ENCODE measurements at places on chromosomes 6 and 20. TPM values are rescaled to one million over a fixed set of nuclear protein-coding genes. Genes with fewer than 3 reads are reported as not detected.

DNA sequence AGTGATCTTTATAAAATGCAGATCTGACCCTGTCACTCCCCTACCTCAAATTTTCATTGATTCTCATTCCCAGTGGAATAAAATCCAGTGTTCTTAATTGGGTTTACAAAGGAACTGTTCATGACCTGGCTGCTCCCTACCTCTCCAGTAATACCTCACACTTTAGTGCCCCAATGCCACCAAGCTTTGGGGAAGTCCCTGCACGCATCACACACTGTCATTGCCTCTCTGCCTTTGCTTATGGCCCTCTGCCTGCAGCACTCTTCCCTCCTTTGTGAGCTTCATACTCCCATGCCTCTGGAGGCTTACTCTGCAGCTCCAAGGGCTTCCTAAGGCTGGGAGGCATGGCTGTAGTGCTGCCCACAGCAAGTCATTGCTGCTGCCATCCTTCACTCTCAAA is 57.4 kb downstream of the TMC2 start:
- no peaks in the 10 kb centered on the region for H3K36me3 ChIP-seq
- no peaks in the 10 kb centered on the region for H3K4me1 ChIP-seq
- no peak overlapping the region for H3K4me3 ChIP-seq
- no peak overlapping the region for H3K27ac ChIP-seq
- H3K27me3 ChIP-seq, result no peaks in the 10 kb centered on the region

GRCh38 chr6:83192456-83192855 is 609 bp downstream of the PGM3 start:
- DNase-seq, result no peak
- no peaks in the 10 kb centered on the region for H3K27me3 ChIP-seq
- H3K4me3 ChIP-seq, result peak overlapping the region; percentile 75
- peaks cover 45% of the 10 kb centered on the region for H3K36me3 ChIP-seq
- peaks cover 5% of the 10 kb centered on the region for H3K4me1 ChIP-seq

DNA sequence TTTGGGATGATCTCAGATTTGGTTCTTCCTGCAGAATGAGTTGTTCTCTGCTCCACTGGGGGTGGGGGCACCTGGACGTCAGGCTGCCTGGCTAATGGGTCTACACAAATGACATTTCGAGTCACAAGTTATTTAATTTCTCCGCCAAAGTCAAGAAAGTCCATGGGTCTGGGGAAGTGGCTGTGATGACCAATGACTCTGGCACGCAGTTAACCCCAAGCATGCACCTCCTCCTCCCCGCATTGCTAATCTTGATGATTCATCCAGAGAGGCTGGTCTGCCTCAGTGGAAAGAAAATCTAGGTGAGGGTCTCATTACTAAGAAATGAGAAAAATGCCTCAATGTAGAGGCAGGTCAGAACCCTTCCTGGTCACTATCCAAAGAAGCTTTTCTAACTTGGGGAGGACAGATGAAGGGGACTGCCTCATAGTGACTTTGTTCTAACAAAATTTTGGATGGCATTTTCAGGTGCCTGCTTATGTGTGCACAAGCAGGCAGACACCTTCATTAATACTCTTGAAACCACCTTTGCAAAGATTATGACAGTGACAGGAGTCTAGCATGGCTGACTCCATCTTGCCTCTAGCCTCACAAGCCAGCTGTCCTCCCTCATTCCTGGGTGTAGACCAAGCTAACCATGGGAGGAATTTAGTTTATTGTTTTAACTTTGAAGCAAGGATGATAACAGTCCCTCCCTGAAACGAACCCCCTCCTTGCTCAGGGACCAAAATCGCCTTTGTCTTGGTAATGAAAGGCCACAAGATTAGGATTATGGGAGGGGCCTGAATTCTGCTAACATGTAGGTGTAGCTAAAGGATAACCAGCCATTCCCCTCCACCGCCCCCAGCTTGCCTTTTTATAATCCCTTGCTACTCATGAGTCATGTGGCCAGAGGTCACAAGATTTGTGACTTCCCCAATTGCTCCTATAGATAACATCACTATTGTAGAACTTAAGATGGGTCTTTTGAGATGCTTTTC is 98.6 kb upstream of the MRPS10 start:
- H3K4me3 ChIP-seq, result no peak overlapping the region
- peaks cover 3% of the 10 kb centered on the region for H3K36me3 ChIP-seq
- H3K27me3 ChIP-seq, result no peaks in the 10 kb centered on the region

- H3K4me3 ChIP-seq, result no peak overlapping the region
- H3K27me3 ChIP-seq, result peaks cover 4% of the 10 kb centered on the region
- no peaks in the 10 kb centered on the region for H3K36me3 ChIP-seq
- no peak overlapping the region for H3K27ac ChIP-seq
- peak; percentile 34 for DNase-seq
These were observed 64.8 kb downstream of the KIAA0319 start for GRCh38 chr6:24581084-24581669.

DNA sequence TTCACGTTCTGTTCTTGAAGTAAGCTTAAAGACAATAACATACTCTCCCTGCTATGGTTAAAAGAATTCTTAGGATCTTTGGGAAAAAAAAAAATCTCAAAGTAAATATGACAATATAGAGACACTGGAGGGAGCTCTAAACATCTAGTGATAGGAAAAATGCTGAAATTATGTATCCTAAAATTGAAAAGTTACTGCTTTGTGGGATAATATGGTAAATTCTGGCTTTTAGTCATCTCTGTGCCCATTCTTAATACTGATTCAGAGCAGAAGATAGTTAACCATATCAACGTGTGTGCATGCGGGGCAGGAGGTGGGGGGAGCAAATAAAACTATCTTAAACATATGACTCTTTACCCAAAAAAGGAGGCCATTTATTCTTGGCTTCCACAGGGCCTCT is 165.4 kb downstream of the GMPR start:
- H3K27me3 ChIP-seq, result no peaks in the 10 kb centered on the region
- no peaks in the 10 kb centered on the region for H3K36me3 ChIP-seq
- no peak overlapping the region for H3K4me3 ChIP-seq
- no peak for DNase-seq
- H3K4me1 ChIP-seq, result no peaks in the 10 kb centered on the region

HLA-DQB2 gene
- not detected for total RNA-seq

- H3K27me3 ChIP-seq, result no peaks in the 10 kb centered on the region
- H3K4me1 ChIP-seq, result no peaks in the 10 kb centered on the region
- DNase-seq, result no peak
- H3K4me3 ChIP-seq, result no peak overlapping the region
- H3K27ac ChIP-seq, result no peak overlapping the region
These were observed 42.8 kb upstream of the LY86 start for GRCh38 chr6:6545616-6546317.

SNAP91 gene
- not detected for total RNA-seq

- H3K4me3 ChIP-seq, result peak overlapping the region; percentile 99
- H3K27ac ChIP-seq, result peak overlapping the region; percentile 96
- peaks cover 15% of the 10 kb centered on the region for H3K4me1 ChIP-seq
- peak; percentile 86 for DNase-seq
- no peaks in the 10 kb centered on the region for H3K27me3 ChIP-seq
These were observed 1.2 kb downstream of the MTCH1 start for GRCh38 chr6:36984581-36985416.

SIRPB2 gene
- total RNA-seq, result not detected

- no peaks in the 10 kb centered on the region for H3K36me3 ChIP-seq
- no peaks in the 10 kb centered on the region for H3K27me3 ChIP-seq
- H3K4me3 ChIP-seq, result no peak overlapping the region
- H3K4me1 ChIP-seq, result peaks cover 52% of the 10 kb centered on the region
These were observed 129.9 kb downstream of the UTRN start for GRCh38 chr6:144415014-144415413.

- no peaks in the 10 kb centered on the region for H3K36me3 ChIP-seq
- H3K4me3 ChIP-seq, result no peak overlapping the region
- no peak for DNase-seq
- no peaks in the 10 kb centered on the region for H3K4me1 ChIP-seq
These were observed 63.9 kb upstream of the AKAP12 start for GRCh38 chr6:151175662-151176445.

DNA sequence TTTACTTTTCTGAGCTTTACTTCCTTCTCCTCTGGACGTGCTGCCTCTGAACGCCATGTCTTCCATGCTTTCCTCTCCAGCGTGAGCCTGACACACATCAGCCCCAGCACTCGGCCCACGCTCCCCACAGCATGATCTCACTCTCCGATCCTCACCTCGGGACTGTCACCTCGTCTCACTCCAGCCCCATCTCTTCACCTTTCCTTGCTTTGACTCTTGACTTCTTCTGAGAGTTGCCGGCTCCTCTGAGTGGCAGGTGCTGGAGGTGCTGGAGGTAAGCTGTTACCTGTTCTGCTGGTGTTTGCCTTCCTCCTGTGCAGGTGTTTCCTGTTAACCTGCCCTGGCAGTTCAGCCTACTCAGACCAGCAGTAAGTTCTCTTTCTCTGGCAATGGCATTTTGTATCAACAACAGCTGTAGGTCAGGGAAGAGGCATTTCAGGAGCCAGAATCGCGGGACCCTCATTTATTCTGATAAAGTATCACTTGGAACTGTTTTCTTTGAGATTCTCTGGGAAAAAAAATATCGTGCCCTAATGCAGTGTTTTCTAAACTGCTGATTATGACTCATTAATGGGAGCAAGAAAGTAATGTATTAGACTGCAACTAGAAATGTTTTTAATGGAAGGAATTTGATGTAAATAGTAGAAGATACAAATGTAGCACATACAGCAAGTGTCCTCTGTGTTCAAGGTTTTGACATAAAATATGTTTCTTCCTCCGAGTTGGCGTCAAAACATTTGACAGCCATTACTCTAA is 106.5 kb downstream of the ARID1B start:
- H3K27ac ChIP-seq, result no peak overlapping the region
- DNase-seq, result no peak
- H3K36me3 ChIP-seq, result no peaks in the 10 kb centered on the region
- H3K27me3 ChIP-seq, result no peaks in the 10 kb centered on the region
- peaks cover 6% of the 10 kb centered on the region for H3K4me1 ChIP-seq

DNA sequence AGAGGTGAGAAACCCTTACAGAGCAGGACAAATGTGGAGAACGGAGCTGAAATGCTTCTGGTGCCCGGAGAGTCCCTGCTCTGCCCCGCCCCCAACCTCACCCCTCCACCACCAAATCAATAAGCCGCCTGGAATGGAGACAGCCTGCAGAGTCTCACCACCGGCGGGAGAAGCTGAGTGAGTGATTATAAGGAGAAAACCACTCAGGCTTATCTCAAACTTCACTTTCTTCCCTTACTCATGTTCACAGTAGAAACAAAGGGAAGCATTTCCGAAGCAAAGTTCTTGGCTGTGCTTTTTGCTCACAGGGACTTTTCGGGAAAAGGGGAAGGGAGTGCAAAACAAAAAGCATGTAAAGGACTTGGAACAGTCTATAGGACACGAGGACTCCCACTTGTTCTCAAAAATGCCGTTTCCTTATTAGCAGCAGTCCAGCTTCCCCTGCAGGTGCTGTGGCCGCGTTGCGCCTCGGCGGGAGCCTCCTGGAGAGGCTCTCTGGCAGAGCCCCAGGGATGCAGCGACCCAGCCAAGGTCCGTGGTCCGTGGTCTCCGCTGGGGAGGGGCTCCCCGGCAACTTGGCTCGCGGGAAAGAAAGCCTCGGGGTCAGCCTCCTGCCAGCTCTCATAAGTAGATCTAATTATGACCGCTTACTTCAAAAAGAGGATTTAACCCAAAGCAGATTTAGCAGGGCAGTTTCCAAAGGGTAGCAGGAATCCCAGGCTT is 64.8 kb upstream of the TMEM30A start:
- H3K27ac ChIP-seq, result no peak overlapping the region
- no peak overlapping the region for H3K4me3 ChIP-seq
- no peaks in the 10 kb centered on the region for H3K36me3 ChIP-seq

- peak overlapping the region; percentile 47 for H3K27ac ChIP-seq
- peaks cover 29% of the 10 kb centered on the region for H3K4me1 ChIP-seq
- H3K36me3 ChIP-seq, result no peaks in the 10 kb centered on the region
- no peaks in the 10 kb centered on the region for H3K27me3 ChIP-seq
- no peak overlapping the region for H3K4me3 ChIP-seq
These were observed 38.4 kb downstream of the BMP5 start for GRCh38 chr6:55836945-55837344.

GRCh38 chr6:73564578-73565345 is 43.9 kb upstream of the EEF1A1 start:
- H3K4me3 ChIP-seq, result no peak overlapping the region
- H3K27ac ChIP-seq, result peak overlapping the region; percentile 81
- no peak for DNase-seq

SYS1 gene
- 7.3 TPM for total RNA-seq

DNA sequence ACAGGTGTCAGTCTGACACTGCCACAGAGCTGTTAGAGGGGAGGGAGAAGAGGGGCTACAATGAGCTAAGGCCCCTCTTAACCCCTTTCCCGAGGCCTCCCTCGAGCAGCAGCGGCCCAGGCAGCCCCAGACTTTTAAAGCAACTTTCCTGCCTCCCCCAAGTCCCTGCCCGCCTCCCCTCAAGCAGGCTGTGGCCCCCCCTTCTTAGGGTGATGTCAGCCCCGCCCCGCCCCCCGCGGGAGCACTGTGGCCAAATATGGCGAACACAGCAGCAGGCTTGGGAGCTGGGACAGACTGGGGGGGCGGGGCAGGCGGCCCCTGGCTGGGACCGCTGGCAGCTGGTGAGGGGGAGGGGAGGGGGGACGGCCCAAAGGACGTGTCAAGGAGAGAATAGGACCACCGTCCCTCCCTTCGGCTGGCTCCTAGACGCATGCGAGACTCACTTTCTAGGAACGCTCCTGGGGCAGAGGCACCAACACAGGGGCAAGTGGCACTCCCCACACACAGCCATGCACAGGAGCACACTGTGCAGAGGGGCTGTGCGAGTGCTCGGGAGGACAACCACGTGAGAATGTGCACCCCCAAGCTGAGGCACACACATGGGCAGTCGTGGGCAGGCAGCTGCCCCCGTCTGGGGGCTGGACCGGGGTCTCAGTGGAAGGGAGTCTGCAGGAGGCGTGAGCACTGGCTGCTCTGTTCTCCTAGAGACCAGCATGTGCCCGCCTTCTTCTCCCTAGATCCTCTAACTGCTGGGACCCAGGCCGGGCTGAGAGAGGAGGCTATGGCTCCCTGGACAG is 6.7 kb downstream of the TEAD3 start:
- H3K4me1 ChIP-seq, result peaks cover 97% of the 10 kb centered on the region
- H3K27ac ChIP-seq, result peak overlapping the region; percentile 55
- no peaks in the 10 kb centered on the region for H3K27me3 ChIP-seq
- peak; percentile 97 for DNase-seq
- H3K4me3 ChIP-seq, result no peak overlapping the region

GRCh38 chr6:14770572-14770971 is 475.3 kb upstream of the JARID2 start:
- H3K4me1 ChIP-seq, result no peaks in the 10 kb centered on the region
- no peaks in the 10 kb centered on the region for H3K27me3 ChIP-seq
- H3K36me3 ChIP-seq, result no peaks in the 10 kb centered on the region
- DNase-seq, result no peak
- no peak overlapping the region for H3K4me3 ChIP-seq
